HAP-1 (cell line): ENCODE measurements at places on chromosomes 3 and 15.

DNA sequence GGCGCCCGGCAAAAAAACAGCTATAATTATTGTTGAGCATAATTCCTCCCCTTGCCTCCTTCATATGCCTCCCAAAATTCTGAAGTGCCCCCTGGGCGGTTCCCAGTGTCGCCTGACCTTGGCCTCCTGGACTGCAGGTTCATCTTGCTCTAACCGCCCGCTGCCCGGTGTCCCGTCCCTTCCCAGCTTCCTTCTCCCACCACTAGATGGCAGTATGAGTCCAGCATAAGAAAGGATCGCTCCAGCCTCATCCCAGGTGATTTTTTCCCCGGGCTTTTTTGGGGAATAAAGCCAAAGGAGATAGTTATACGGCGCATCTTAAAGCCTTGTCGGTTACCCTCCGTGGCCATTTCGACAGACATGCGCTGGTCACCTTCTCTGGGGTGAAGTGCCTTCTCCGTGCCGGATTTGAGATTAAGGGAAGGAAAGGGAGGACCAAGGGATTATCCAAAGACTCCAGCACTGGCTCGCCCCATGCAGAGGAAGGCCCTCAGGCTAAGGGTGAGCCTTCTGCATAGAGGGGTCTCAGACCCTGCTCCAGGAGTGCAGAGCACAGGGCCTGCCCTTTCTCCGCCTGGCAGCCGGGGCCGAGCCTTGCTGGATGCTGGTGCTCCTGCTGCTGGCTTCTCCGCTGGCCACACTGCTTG is 45.8 kb upstream of the TRA2B start:
- peak; percentile 65 for DNase-seq

DNA sequence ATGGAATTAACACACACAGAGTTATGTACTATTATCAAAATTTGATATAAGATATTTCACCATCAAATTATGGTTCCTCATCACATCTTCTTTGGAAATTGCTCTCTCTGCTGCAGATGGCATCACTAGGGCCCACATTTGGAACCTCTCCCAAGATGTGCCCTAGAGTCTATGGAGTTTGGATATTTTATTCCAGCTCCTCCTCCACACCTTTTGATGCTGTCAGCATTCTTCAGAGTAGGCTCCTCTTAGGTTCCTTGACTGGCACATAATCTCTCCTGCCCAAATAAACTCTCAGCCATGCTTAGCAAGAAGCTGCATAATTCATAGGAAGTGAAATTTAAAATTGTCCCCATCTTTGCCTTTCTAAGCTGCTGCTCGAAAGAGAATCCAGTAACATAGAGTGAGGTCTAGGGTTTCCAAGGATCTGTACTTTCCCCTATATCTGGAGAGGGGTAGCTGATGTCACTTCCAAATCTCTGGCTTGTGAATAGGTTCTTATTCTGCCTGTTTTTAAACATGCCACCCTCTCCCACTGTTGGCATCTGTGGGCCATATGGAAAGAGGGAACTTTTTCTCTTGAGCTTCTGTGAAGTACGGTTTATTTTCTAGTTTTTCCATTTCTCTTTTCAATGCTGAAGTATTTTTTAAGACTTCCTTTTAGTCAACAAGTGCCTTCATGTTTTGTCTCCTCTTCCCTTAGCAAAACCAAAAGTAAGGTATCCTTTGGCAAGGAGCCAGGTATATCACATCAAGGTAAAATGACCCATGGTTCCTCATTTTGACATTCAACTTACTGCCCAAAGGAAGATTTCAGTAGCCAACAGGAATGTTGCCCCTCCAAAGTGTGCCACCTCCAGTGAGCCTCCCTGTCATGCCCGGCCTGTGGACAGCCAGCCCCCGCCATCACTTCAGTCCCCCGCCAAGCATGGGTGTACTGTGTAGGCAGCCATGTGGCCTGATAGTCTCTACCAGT is 75.3 kb upstream of the C2CD4B start:
- no peak for DNase-seq

- no peak for DNase-seq
Observed at GRCh38 chr3:175564363-175564762, 705.2 kb downstream of the NAALADL2 start.

DNA sequence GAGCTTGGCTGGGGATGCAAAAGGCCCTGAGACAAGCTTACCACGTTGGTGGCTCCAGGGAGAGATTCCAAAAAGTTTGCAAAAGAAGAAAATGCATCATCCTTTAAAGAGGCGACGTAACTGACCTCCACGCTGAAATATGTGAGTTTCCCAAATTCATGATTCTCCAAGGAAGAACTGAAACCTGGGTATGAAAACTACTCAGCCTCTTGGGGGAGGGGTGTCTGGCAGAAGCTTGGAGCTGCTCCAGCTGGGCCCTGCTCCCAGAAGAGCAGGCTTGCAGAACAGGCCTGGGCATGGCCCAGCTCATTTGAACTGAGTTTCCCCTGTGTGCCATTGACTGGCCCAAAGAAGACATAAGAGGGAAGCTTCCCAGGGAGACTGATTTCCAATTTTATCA is 20.5 kb downstream of the CPN2 start:
- DNase-seq, result no peak
